NCI-H1930 (cell line): ENCODE measurements at places on chromosomes 1 and 21.

DNA sequence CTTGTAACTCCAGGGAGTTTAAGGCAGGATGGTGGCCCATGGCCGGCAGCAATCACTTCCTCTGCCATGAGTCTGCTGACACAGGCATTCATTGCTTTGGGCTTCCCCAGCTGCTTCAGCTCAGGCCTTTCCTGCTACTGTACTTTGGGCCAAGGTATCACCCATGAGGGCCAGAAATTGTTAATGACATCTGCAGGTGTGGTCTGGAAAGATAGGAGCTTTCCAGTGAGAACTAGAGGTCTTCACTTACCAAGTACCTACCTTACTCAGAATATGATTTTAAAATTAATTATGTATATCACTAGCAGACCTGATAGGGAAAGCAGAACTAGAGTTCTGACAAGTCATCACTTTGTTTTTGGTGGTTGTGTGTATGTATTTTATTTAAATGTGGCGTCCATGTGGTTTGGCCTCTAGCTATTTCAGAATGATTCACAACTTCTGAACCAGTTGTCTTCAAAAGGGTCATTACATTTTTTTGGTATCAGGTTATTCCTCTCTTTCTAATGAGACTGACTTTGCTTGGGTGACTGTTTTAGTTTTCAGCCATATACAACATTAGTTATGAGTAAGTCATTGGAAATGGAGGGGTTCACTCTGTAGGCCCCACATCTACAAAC is 2.7 kb downstream of the RGL1 start:
- DNase-seq: no peak

- DNase-seq: no peak
Measured at GRCh38 chr1:219279017-219279770, 105.5 kb downstream of the LYPLAL1 start.

DNA sequence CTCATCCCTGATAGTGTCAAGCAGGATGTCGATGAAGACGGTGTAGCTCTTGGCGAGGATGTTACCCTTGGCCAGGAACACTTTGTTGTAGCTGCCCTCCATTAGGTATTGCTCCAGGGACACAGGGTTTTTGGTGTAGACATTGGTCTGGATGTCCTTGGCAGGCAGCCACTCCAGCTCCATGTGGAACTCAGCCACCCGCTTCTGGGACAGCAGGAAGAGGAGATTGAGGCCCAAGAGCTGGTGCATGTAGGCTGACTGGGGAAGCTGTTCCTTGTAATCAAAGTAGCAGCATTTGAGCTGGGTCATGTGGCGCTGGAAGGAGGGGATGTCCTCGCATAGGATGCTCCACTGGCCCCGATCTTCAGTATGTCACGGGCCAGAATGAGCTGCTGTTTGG is 9.5 kb downstream of the IL6R start:
- DNase-seq: no peak

- no peak for DNase-seq
Measured at GRCh38 chr1:223828162-223828848, 17.4 kb downstream of the TP53BP2 start.

DNA sequence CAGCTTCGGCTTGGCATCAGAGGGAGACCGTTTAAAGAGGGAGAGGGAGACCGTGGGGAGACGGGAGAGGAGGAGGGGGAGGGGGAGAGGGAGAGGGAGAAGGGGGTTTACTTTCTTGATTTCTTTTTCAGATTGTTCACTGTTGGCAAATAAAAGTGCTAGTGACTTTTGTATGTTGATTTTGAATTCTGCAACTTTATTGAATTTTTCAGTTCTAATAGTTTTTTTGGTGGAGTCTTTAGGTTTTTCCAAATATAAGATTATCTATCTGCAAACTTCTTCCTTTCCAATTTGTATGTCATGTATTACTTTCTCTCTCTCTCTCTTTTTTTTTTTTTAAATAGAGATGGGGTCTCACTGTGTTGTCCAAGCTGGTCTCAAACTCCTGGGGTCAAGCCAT is 104.0 kb downstream of the PPP1R12B start:
- no peak for DNase-seq

- no peak for DNase-seq
Measured at GRCh38 chr1:68016381-68016780, 34.0 kb downstream of the DIRAS3 start.

GRCh38 chr1:82634266-82634665 is 833.5 kb downstream of the ADGRL2 start:
- no peak for DNase-seq

DNA sequence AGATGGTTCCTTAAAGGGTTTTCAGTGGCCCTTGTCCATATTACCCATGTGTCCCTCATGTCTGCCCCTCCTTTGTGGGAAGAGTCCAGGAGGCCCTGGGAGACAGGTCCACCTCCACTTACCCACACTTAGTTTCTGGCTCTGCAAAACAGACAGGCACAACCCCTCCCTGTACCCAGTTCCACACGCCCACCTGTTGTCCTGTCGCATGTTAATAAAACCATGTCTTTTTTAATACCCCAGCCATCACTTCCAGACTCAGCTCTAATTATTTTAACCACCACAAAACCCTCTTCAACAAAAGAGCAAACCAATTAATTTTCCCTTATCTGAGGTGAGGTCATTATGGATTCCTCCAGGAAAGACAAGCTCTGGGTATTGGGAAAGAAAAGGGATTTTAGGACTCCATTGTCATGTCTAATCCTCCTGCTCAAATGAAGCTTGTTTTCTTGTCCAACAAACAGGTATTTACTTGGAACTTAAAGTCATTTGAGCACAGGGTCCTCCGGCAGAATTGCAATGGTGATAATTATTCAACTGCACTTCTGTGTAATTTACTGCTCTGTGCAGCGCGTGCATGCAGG is 68.9 kb downstream of the CCDC185 start:
- DNase-seq: no peak

DNA sequence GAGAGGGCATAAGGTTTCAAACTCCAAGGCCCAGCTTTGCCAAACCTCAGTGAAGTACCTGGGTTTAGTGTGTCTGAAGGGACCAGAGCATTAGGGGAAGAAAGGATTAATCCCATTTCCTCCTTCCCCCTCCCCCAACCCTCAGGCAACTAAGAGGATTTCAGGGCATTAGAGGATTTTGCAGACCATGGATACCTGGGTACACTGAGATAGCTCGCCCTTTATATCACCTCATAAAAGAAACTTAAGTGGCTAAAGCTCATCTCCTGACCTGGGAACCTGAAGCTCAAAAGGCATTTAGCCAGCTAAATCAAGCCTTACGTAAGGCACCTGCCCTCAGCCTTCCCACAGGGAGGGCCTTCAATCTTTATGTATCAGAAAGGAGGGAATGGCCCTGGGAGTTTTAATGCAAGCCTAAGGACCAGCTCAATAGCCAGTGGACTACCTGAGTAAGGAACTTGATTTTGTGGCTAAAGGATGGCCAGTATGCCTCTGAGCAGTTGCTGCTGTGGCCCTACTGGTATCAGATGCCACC is 26.4 kb upstream of the SMYD3 start:
- DNase-seq: no peak

- DNase-seq: no peak
Measured at GRCh38 chr1:156704166-156704711, 1.1 kb downstream of the CRABP2 start.

GRCh38 chr1:54566438-54567141 is 18.6 kb downstream of the ACOT11 start:
- DNase-seq: no peak

GRCh38 chr21:39029086-39029755 is 154.0 kb downstream of the PSMG1 start:
- DNase-seq: no peak

DNA sequence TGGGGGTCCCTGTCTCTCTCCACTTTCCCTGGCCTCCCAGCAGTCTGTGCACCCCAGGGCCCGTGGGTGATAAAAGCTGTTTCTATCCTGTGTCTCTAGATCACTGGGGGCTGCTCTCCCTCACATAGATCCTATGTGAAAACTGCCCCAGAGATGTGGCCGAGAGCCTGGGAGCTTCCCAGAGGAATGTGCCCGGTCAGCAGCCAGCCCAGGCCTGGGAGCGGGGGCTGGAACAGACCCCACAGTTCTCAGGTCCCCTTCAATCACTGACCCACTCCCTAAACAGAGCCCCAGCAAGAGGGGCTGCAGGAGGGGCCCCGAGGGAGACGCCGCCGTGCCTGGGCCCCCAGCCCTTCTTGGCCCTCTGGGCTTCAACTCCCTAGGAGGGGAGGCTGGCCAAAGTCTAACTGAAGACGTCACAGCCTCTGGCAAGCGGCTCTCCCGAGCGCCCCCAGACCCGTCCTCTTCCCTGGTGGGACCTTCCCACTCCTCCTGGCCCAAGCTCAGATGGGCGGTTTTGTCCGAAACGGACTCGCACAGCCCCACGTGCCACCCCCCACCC is 403 bp downstream of the MXRA8 start:
- no peak for DNase-seq

DNA sequence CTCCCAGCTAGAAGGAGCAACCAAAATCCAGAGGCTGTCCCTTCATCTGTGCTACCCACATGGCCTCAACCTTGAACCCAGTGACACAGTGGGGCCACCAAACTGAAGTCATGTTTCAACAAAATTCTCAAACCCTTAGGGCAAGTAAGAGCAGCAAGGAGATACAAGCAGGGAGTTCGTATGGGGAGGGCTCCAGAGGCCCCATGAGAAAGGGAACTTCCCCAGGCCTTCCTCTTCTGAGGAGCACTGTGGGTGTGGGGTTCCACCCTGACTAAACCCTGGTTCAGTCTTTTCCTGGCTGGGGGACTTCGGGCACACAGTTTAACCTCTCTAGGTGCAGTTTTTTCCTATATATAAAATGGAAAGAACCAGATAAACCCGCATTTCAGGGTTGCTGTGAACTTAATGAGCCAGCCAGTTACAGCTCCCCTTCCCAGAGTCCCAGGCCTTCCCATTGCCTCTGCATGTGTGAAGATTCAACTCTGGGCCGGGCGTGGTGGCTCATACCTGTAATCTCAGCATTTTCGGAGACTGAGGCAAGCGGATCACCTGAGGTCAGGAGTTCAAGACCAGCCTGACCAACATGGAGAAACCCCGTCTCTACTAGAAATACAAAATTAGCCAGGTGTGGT is 8.0 kb upstream of the THEMIS2 start:
- DNase-seq: no peak

- DNase-seq: peak; percentile 4
Measured at GRCh38 chr21:41460578-41461527, 34.8 kb downstream of the MX1 start.
